T-helper 2 cell treated with Interferon-gamma antibody and Interleukin-4, amounts not matched to agents 5 μg/mL and 100 μg/mL, for 36 hours (primary cell): ENCODE measurements at places on chromosomes 6 and 20.

GRCh38 chr6:35359346-35359743, 17.0 kb downstream of the PPARD start:
- DNase-seq = no peak

DNA sequence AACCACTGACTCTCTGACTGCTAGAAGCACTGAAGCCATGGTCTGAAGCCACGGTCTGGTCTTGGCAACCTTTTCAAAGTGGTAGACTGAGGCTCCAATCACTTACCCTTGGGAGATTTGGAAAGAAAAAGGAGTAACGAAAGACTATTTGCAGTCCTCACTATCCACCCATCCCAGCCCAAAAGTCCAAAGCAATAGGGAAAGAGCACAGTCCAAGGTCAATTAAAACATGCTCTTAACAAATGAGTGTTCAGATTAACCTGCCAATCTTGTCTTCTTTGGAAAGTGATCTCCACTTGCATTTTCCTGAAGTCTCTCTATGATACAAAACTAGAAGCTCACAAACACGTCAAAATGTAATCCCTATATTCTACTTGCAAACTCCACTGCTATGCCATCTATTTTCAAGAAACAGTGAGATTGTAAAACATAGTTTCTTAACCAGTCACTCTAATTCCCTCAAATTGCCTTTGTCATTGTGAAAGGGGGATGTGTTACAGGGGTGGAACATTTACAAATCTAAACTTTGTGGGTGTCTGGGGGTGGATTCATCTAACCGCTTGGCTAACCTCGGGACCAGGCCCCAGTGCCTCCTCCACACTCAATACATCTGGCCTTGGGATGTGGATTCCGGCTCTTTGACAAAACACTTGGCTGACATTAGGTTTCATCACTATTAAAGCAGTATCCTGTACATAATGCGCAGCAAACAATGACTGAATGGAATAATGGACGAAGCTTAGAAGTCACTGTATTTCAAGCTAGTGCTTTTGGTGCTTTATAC, 56.4 kb downstream of the B4GALT5 start:
- DNase-seq = no peak

DNA sequence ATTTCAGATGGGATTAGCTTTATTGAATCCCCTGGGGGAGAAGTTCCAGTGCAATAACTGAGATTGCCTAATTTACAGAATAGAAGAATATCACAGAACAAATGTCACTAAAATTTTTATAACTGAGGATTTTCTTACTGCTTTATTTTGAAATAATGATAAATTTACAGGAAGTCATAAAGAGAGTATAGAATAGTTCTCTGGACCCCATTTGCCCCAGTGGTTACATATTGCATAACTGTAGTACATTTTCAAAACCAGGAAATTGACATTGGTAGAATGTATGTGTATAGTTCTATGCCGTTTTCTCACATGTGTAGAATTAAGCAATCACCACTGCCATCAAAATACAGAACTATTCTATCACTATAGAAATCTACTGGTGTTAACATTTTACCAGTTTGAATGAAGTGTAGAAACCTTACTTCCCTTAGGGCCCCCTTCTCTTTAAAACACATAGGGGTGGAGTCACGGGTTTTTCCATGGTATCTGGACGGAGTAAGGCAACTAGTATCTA, 18.3 kb downstream of the KIF6 start:
- no peak for DNase-seq

GRCh38 chr20:13800728-13801134, 15.9 kb downstream of the NDUFAF5 start:
- DNase-seq = no peak

DNA sequence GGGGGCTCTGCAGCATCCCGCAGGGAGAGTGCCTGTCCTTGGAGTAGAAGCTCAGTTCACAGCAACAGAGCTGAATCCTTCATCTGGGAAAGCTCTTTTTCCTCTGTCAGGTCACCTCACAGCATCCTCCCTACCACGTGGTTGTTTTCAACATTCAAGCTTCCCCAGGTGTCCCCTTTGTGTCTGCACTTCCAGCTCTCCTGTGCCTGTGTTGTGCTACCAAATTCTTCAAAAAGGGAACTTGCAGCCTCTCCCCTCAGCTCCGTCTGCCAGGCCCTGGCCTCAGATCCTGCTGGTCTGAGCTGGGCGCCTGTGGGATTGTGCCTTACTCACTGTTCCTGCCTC, 108.4 kb downstream of the FOXF2 start:
- DNase-seq = no peak

DNA sequence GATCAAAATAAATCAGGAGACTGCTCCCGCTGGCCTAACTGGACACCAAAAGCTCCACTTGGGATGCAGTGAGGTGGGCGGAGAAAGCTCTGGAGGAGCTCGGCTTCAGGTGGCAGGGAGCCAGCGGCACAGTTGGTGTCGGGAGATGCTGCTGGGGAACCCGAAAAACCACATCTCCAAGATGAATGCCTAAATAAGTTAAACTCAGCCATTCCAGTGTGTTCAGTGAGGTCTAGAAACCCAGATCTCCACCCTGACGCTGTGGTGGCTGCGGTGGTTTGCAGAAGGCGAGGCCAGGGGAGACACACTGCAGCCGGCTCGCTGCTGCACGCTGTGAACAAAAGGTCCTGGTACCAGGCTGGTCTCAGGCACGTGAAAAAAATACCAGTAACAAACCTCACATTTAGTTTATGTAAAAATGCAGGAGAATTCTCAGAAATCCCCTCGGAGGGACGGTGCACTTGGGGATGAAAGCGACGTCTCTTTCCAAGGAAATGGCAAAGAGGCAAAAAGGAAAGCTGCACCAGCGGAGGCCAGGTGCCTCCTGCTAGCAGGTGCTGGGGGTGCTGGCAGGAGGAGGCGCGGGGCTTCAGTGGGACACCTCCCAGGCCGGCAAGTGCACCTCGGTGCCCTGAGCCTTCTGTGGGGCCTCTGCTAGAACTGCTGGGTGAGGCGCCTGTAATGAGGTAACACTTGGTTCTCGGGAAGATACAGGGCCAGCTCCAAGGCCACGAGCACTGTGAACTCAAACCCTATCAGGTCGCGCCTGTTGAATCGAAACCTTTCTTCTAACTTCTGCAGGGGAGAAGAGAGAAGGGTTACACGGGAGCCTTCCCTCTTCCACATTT, 3.6 kb downstream of the RPS21 start:
- no peak for DNase-seq

GRCh38 chr6:52876056-52876787, 33.3 kb downstream of the GSTA3 start:
- no peak for DNase-seq

DNA sequence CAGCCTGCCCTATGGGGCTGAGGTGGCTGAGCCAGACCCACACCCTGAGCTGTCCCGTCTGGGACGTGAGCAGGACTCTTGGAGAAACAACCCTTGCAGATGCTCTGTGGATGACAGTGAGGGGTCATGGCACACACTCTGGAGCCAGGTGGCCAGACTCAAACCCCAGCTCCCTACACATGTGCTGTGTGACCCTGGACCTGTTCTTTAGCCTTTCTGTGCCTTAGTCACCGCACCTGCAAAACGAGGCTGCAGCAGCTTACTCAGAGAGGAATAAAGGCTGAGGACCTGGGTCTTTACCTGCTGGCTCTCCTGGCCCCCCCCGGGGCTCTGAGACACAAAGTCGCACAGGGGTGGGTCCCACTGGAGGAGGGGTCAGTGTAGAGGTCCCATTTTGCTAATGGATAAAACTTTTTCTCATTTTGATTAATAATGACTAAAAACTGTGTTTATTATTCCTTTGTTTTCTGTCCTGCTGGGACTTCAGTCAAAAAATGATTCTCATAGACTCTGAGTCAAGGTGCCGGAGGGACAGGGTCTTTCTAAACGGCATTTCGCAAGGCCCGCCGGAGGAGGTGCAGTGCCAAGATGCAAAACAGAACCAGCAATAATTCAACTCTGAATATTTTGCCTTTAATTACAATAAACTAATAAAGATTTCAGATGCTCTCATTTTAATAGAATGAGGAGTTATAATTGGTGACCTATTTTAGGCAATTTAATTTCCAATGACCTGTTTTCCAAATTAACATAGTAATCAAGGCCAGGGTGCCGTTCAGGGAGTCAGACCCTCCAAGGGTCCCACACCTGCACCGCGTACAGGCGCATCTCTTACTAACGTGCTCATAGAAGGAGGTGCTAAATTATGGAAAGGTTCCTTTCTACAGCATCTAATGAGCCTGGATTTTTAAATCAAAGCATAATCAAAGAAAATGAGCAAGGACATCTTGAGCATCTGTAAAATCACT, 62.4 kb downstream of the YTHDF1 start:
- no peak for DNase-seq

DNA sequence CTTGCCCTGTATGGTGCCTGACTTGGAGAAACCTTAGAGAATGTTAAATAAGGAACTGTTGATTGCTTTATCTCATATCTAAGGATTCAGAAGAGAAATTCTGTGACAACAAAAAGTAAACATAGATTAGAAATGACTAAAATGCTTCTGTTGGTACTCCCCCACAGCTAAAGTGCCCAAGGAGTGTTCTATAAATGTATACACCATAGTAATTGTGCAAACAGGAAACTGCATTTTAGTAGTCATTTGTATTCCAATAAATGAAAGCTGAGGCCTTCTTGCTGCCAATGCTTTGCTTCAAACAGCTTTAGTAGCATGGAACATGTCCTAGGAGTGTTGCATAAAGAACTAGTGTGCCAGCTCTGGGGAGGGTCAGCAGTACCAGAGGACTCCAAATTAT, 343.7 kb upstream of the IRAK1BP1 start:
- DNase-seq = no peak

- no peak for DNase-seq
Measured at GRCh38 chr6:68458447-68458846, 176.6 kb upstream of the ADGRB3 start.

DNA sequence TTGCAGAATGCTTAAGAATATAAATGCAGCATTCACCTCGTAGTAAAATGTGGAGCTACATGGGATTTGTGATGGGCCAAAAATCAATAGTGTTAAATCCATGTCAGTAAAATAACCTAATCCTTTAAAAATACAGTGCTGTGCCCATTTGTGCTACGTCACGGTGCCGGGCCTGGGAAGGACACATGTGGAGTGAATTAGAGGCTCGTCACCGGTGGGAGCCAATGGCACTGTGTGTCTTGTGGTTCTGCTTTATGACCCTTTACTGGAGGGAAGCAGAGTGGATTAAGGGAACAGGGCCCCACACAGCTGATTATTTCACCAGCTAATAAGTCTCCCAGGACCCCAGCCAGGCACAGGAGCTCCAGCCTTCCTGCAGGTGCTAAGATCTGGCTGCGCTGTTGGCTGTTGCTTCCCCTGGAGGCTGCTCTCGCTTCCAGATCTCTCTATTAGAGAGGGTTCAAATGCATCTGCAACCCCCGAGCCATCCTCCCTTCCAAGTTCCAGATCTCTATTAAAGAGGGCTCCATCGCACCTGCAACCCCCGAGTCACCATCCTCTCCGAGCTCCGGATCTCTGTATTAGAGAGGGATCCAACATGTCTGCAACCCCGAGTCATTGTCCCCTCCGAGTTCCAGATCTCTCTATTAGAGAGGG, 405.8 kb downstream of the CDH4 start:
- no peak for DNase-seq

DNA sequence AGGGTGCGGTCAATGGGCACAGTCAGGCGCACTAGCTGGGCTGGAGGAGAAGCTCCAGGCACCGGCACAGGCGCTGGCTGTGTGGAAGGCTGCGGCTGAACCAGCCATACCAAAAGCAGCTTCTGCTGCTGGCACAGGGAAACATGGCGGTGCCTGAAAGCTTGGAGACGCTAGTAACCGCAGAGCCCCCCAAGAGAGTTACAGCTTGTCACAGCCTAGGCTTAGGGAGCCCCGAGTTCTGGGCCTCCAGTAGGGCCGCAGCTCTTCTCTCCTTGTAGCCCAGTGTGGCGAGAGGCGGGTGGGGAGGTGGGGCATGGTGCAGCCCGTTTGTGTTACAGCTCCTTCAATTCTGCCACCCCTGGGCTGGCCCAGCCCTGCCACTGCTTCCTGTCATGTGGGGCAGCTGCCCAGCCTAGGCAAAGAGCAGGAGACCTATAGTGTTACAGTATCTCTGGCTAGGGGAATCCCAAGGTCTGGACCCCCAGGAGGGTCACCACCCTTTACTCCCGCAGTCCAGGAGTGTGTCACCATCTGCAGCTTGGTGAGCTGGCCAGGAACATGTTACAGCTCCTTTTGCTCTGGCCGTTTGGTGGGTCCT, 58.6 kb upstream of the MANEA start:
- DNase-seq = no peak

DNA sequence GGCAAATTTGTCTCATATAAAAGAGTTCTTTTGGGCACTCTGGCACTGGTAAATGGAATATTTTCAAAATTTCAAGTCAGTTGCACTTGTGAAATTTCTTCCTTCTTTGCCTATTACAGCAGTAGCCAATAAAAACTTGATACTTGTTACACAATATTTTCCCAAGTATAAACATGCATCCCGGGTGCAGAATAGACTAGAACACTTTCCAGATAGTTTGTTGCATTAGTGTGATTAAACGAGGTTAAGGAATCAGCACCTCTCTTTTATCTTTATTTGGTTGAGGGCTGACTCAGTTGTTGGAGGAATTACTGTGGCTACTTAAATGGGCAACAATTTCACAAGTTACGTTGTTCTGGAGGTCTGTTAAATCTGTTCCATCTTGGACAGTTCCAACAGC, 467.5 kb downstream of the CDKAL1 start:
- no peak for DNase-seq

DNA sequence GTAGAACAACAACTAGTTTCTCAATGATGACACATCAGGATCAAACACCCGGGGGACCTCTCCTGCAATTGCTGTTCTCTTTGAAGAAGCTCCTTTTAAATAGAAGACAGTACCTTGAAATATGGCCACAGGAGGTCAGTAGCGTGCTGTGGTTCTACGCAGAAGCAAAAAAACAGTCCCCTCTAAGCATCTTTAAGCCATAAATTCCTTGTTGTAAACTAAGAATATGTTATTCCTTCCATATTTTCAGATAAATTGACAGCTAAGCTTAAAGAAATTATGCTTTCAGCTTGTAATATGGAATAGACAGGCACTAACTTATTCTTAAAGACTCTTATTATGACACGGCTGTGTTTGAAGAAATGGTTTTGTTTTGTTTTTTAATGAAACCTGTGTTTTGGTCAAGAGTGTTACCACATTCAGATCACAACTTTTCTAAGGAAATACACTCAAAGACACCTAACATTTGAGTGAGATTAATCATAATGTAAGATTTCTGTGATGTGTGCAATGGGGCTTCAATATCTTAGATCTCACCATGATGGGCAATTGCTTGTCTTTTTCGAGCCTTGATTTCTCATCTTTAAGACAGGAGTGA, 49.7 kb upstream of the IL20RA start:
- DNase-seq = peak; percentile 44

GRCh38 chr6:16688984-16689636, 72.2 kb downstream of the ATXN1 start:
- DNase-seq = no peak

DNA sequence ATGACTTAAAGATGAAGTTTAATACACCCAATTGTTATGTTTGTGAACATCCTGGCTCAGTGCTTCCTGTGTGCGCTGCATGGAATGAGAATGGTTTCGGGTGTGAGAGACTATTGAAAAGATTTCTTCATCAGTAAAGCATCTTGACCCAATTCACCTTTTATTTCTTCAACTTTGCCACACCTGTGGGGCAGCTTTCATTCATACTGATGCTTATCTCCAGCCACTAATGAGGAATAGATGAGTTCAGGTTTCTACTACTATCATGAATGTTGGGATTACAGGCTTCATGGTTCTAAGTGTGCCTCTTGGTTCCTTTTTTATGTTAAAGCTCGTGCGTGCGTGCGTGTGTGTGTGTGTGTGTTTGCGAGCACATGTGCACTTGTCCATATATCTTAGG, 373.7 kb upstream of the SOX4 start:
- DNase-seq = no peak

GRCh38 chr6:31465718-31466117, 32.2 kb upstream of the MICB start:
- DNase-seq = no peak
